NCI-H1105 (cell line): ENCODE measurements at places on chromosomes 5 and 9.

DNA sequence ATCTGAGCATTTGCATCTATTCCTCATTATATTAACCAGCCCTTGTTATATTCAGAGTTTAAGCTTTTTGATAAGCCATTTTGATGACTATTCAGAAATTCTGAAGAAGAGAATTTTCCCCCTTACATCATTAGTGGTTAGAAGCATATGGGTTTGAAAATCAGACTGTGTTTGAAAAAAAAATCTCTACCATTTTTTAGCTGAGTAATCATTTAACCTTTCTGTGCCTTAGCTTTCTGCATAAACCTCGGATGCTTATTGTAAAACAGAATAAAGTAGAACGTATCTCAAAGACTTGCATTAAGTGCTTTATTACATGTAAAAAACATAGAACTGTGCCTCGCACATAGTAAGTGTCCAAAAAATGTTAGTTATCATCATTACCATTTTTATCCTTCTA lies 278.6 kb downstream of the RFX3 start:
- no peak for DNase-seq

DNA sequence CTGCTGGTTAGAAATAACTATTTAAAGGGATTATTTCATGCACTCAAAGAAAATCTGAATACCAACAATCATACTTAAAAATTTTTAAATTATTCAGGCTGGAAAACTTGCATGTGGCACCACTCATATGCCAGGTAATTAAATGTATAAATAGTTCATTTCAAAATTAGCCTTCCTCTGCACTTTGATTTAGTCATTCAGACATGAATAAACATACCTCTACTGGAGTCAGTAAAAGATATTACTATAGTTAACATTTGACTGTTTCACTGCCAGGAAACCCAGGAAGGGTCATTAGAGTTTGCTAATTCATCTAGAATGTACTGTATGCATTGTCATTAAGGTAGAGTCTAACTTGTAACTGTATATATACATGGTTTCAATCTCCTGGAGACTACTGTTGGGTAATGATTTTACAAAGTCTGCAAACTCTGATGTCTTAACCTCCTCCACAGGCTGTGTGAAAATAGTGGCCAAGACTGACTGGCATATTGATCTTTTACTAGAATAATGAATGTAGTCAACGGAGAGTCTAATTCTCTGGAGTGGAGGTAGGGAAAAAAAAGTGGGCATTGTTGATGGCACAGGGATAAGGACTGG lies 43.7 kb downstream of the TEX10 start:
- DNase-seq = no peak

DNA sequence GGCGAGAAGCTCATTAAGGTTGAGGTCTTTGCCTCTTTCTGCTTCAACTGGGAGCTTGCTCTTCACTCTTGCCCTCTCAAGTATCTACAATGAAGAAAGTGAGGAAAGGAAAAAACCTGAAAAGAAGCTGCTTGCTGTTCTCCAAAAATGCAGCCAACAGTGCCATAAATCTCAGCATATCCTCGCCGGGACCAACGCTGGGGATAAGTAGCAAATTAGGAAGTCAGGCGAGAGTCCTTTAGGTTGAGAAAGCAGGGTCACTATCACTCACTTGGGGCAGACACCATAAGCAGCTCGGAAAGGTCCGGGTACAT lies 399 bp downstream of the NUP155 start:
- no peak for DNase-seq

DNA sequence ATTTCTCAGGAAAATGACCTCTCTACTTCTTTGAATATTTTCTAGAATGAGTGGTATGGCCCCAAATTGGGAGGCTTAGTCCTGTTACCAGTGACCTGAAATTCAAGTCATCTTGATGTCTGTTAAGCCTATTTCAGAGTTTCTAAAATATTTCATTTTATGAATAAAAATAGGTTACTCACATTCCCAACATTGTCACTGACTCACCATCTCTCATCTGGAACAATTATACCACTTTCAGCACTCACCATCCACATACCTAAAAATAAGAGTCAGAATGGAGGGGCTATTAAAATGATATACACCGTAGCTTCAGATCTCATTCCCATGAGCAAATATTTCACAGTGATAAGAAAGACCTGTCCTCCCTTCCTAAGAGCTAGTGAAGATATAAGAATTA lies 71.8 kb downstream of the KIAA1958 start:
- no peak for DNase-seq

DNA sequence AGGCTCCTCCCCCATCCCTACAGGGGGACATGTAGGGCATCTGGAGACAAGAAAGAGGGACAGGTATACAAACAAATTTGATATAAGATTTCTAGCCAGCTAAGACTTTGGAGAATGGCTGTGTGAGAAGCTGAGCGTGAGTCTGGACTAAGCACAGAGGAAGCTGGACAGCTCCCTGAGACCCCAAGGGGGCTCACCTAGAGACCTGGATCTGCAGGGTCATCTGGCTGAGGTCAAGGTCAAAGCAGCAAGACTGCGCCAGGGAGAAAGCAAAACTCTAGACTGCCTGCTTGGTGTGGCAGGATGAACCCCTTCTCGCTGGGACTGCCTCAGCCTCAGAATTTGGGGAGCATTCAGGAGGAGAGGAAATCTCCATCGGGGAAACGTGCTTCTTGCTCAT lies 8.0 kb upstream of the GSN start:
- DNase-seq = no peak

- DNase-seq = no peak
These were observed 62.1 kb downstream of the TJP2 start for GRCh38 chr9:69236188-69236587.

DNA sequence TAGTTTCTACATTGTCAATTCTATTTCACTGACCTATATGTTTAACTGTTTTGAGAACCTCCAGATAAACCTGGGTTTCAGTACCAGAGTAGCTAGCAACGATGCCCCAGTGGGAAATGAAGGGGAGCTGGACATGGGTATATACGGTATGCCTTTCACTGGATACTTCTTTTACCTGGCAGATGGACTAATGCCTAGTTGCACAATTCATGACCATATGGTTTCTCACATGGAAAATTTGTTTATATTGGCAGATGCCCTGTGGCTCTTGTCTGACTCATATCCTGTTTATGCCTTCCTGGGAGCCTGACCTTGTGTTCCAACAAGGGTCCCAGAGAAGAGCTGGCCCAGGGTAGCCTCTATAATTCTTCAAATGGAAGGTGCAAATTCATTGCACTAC lies 144.1 kb downstream of the MAT2B start:
- DNase-seq = no peak
